ENCODE measurements at places on chromosomes 4 and X.

DNA sequence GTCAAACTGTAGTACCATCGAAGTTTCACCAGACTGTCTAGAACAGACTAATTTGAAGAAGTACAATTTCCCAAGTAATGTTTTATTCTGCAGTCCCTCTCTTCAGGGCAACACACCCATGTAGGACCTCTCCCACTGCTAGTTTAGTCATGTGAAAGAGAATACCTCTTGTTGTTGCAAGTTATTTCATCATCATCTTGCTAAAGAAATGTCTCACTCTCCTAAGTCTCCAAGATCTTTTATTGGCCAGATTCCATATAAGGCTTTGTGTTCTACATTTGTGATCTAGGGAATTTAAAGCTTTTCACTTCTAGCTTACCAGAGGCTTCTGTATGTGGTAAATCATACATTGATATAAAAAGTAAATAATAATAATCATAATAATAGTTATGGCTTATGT is 745.3 kb upstream of the MAGEB2 start:
- DNase-seq = no peak

DNA sequence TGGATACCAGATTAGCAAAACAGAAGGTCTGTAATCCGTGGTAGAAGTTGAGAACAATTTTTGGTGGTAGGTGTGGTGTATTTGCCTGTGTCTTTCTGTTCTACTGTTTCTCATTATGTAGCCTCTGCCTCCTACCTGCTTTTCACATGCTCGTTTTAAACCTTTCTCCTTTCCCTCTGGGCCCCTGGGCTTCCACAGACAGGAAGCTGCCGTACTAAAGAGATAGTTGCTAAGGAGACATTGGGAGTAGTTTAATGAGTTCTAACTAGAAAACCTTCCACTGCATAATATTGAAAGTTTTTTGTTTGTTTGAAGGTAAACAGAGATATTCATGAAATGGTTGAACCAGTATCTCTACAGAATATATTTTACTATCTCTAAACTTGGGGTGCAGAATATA is 107.8 kb downstream of the STOX2 start:
- DNase-seq = no peak

DNA sequence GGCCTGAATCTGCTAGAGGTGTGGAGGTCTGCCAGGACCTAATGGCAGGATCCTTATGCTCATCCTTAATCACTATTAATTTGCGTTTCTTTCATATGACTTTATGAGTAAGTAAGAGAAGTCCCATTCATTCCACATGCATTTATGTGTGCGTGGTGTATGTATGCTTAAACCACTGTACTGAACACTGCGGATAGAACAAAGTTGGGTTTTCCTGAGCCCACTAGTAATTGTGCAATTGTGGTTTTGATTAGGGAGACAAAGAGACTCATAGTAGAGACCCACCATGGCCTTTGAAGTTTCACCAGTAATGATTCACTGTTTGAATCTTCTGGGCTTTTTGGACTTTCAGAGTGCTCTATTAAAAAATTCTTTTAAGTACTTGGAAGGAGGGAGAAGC is 498.5 kb upstream of the DIPK2B start:
- no peak for DNase-seq

- no peak for DNase-seq
Measured at GRCh38 chr4:144820728-144821085, 174.8 kb downstream of the HHIP start.

DNA sequence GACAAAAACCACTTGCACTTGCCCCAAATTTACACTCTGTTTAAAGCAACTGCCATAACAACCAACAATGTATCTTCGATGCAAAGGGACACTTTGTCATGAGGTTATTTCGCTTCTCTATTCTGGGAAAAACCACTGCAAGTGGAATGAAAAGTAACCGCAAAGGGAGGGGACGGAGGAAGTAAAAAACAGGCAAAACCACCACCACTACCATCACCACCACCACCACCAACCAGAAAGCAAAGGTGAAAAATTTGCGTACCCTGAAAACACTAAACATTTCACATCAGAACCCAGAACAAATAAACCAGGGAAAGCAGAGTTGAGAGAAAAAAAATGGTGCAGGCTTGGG is 1.2 kb upstream of the N4BP2 start:
- no peak for DNase-seq

DNA sequence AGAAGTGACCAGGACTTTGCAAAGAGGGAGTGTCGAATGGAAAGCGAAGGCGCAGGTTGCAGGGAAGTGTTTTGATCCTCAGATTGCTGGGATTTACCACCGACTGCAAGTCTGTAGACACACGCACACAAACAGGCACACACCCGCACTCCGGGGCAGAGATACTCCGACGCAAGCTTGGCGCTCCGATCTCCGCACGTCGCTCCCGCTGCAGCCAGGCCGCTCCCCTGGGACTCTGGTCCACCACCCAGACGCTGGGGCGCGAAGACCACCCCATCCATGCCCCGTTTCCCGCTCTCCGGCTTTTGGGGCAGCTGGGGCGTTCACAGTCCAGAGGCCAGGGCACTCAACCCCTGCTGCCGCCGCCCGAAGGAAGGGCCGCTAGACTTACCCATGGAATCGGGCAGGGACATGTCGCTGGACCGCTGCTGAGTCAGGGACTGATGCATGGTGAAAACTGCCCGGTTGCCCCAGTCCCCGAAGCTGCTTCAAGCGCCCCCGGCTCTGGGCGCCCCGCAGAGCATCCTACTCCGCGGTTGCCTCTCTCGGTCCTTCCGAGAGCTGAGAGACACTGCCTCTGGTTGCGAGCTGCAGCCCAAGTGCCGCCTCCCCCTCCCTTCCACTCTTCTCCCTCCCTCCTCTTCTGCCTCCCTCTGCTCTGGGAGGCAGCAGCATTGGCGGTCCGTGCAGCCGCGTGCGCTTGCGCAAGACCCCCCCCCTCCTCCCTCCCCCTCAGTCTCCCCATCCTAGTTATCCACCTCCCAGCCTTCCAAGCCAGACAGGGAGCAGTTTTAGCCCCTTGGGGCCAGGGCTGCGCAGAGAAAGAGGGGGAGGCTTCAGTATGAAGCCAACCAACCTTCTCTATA is at the start of gene TMEM255A:
TSS of gene TMEM255A (minus strand) at position 601 of the 866 bp plus-strand sequence. CDS start at position 449, 152 bp downstream.
- DNase-seq = no peak

DNA sequence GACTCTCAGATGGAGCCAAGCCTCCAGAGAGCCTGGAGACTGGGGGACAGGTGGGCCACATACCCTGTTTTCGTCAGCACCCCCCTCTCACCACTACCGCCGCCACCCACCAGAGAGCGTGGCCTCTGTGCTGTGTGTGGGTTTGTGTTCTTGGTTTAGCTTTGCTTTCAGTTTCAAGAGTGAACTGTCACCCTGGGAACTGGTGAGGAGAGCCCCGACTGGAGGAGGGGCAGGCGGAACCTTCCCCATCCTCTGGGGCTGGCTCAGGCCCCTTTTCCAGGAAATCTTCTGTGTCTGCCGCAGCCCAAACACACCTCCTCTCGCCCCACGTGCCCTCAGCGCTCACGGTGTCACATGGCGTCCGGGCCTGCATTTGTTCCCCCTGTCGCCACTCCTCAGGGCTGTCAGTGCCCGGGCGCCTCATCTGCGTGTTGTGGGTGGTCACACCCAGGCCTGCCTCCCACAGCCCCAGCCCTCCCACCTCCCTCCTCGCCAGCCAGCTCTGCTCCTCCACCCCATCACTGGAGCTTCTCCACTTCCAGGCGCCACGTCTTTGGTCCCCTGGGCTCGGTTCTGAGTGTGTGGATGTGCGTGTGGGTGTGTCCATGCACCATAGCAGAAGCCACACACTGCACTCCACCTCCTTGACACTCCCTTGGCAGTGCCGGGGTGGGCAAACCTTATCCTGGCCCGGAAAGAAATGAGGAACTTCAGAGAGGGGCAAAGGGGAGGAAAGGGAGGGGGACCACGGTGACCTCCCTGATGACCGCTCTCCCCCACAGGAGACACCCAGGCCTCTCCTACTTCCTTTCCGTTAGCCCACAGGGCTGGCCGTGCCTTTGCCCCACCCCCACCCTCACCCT is 27.8 kb downstream of the ELF4 start:
- DNase-seq = no peak

GRCh38 chr4:7068883-7069282 is 1.0 kb upstream of the GRPEL1 start:
- no peak for DNase-seq

DNA sequence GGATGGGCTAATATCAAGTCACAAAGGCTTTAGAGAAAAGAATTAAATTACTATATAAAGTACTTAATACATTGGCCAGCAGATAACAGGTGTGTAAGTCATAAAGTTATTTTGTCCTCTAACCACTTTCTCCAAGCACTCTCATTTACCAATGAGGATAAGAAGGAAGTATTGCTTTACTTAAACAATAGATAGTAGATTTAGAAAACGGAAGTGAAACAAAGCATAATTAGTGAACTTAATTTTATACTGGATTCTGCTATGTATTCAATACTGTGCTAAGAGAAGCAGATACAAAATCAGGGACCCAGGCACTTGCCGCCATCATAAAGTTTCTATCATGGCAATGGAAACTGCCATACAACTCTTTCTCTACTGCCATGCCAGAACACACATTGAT is 24.0 kb downstream of the AFM start:
- DNase-seq = no peak

GRCh38 chr4:41866799-41867677 is 68.2 kb upstream of the TMEM33 start:
- no peak for DNase-seq

DNA sequence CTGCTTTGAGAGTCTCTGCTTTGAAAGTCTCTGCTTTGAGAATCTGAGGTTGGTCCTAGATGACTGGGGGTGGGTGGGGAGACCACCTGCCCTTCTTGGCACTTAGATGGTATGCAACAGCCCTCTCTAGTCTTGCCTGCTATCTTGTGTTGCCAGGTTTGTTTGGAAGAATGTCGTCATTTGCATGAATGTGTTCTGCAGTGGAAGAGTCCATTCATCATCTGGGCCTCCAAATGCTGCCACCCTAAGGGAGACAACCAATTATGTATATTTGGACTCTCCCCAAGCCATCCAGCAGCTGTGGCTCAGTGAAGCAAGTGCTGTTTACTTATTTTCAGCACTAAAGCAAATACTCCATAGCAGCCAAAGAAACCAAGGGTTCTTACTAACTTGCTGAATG is 44.6 kb upstream of the TRPC5OS start:
- DNase-seq = no peak
